ENCODE measurements at places on chromosomes 2 and 18. TPM values are rescaled to one million over a fixed set of nuclear protein-coding genes. Genes with fewer than 3 reads are reported as not detected.

GRCh38 chr18:46754188-46754587 lies 2.7 kb downstream of the ST8SIA5 start:
- H3K27me3 ChIP-seq = peaks cover 52% of the 10 kb centered on the region
- peaks cover 7% of the 10 kb centered on the region for H3K4me1 ChIP-seq
- no peak for DNase-seq
- H3K4me3 ChIP-seq = no peak overlapping the region
- H3K36me3 ChIP-seq = no peaks in the 10 kb centered on the region

DNA sequence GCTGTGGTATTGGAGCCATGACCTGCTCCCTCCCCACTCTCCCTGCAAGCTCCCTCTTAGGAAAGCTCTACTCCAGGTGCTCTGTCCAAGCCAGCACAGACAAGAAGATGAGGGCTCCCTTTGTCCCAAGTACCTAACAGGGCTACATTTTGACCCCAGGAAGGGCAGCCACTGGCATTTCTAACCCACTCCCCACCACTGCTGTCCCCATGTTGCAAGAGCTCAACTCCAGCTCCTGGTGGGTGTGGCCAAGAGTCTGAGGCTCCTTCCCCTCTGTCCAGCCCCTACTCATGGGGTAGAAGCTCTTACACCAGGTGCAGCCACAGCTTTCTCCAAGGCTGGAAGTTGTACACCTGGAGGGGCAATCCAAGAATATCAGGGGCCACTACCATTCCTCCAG lies 127.0 kb upstream of the NPAS2 start:
- peaks cover 2% of the 10 kb centered on the region for H3K36me3 ChIP-seq
- H3K4me3 ChIP-seq = no peak overlapping the region
- peaks cover 5% of the 10 kb centered on the region for H3K27me3 ChIP-seq
- DNase-seq = no peak

DNA sequence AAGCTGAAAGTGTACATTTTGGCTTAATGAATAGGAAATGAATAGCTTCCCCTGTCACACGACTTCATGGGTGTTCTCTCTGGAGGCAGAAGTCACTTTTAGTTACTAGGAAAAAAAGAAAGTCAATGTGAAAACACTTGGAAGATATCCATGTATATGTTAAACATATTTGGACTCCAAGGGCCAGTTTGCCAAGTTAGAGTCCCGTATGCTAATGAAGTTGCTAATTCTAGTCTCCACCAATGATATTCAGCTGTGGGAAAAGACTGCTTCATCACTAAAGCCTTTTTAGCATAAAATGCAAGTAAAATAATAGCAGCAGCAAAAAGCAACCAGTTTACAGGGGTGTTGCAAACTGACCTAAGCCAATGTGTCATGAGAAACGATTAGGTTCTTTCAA lies 108.7 kb downstream of the PLCL1 start:
- no peak overlapping the region for H3K4me3 ChIP-seq
- peaks cover 24% of the 10 kb centered on the region for H3K4me1 ChIP-seq
- H3K36me3 ChIP-seq = peaks cover 9% of the 10 kb centered on the region

DNA sequence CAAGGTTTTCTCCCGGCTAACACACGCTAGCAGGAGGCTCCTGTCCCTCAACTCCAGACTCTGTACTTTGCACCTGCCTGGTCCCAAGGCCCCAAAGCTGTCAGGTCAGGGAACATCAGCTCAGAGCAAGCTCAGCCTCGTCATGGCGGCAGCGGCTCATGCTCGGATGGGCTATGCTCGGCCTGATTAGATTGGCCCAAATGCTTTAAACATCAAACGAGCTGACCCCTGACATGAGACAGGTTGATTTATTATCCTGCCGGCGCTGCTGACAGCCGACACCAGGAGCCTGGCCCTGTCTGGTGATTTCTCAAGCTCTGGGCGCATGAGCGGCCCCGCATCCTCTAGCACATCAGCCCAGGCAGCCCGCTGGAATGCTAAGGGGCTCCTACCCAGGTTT lies 436.4 kb downstream of the EIPR1 start:
- no peaks in the 10 kb centered on the region for H3K36me3 ChIP-seq
- no peak overlapping the region for H3K4me3 ChIP-seq
- H3K4me1 ChIP-seq = no peaks in the 10 kb centered on the region

Gene ANKRD29
- 0.25 TPM for total RNA-seq

GRCh38 chr2:187709065-187709464 lies 154.8 kb upstream of the TFPI start:
- no peak overlapping the region for H3K4me3 ChIP-seq
- no peaks in the 10 kb centered on the region for H3K36me3 ChIP-seq
- H3K4me1 ChIP-seq = no peaks in the 10 kb centered on the region

DNA sequence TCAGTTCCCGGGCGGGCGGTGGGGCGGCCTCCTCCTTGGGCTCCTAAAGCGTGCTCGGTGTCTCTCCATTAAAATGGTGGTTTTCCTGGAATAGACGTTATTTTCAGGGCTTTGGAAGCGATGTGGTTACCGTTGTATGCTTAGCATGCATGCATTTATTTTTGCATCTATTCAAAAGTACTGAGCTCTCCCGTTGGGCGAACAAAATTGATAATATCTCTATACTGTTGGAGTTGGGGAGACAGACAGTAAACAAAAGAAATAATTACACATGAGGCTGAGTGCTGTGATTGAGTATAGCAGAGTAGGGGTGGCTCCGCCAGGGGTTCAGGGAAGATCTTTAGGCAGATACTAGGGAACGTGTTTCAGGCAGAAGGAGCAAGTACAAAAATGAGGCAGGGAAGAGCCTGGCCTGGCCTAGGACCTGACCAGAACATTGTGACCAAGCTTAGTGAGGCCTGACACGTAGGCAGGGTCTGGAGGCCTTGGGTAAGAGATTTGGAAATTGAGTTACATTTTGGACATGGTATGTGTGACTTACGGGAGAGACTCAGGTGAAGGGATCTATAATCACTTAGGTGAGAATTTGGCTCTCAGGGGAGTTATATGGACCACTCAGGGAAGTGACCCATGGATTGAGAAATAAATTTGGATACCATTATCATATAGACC lies 674 bp downstream of the NCAPH start:
- H3K4me3 ChIP-seq = peak overlapping the region; percentile 89
- DNase-seq = no peak
- H3K4me1 ChIP-seq = peaks cover 29% of the 10 kb centered on the region
- H3K27ac ChIP-seq = peak overlapping the region; percentile 95

Gene PDE11A
- not detected for total RNA-seq

DNA sequence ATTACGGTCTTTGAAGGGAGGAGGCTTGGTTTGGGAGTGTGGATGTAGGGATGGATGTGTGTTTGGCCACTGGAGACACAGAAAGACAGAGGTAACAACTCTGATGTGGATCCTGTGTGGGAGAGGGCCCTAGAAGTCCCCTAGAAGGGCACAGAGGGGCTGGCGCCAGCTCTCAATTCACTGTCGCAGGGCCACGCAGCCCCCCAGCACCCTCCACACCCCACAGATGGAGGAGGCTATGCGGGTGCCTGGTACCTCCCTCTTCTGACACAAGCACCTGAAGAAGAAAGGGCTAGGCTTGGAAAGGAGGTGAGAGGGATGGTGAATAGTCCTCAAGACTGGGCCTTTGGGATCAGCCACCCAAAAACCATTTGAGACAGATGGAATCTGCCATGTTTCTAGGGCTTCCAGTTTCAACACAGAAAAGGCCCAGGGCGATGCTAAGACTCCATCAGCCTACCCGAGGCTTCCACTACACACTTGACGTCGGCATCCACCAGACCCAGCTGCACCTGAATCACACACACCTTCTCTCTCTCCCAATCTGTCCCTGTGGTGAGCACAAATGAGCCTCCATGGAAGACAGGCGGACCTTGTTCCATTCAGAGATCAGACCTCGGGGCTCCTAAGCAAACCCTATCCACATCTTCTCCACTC lies 413.5 kb upstream of the HS6ST1 start:
- peaks cover 30% of the 10 kb centered on the region for H3K27me3 ChIP-seq
- no peak overlapping the region for H3K27ac ChIP-seq
- H3K4me3 ChIP-seq = no peak overlapping the region
